Jurkat, Clone E6-1 (cell line): ENCODE measurements at places on chromosomes 3 and 15.

DNA sequence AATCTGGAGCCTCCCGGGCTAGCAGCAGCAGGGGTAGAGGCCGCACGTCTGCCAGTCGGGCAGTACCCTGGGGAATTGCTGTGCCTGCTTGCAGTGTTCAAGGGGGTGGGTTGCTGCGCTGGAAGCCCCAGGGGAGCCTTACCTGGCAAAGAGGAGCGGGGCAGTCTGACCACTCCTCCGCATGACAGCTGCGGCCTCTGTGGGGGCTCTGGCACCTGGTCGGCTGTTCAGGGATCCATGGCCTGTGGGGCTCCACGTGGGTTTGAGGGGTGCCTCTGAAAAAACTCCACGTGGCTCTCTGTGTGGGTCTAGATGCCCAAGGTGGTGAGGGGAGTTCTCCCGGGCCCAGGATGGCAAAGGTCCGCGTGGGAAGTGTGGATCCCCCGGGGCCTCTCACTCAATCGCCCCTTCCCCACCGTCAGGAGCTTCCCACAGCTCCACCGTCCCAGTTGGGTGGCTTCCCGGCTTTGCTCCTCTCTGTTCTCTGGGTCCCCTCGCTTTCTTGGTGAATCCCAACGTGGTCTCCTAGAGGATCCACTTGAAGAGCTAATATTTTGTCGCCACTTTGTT, 184.5 kb downstream of the EFHB start:
- no peak for DNase-seq

DNA sequence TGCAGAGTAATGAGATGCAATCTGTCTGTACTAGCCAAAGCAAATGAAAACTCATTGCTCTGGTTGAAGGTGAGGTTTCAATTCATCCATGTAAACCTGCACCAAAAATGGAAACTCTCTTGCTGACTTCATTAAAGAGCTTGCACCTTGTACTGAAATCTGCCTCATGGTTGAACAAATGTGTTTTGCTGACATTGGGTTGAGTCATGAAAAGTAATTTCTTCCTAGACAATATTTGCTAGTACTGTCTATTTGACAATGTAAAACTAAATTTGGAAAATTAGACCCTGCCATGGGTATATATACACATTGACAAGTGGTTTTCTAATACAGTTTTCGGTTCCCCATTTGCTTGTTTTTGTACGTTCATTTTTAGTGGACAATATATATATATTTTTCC, 33.3 kb downstream of the RYR3 start:
- no peak for DNase-seq

DNA sequence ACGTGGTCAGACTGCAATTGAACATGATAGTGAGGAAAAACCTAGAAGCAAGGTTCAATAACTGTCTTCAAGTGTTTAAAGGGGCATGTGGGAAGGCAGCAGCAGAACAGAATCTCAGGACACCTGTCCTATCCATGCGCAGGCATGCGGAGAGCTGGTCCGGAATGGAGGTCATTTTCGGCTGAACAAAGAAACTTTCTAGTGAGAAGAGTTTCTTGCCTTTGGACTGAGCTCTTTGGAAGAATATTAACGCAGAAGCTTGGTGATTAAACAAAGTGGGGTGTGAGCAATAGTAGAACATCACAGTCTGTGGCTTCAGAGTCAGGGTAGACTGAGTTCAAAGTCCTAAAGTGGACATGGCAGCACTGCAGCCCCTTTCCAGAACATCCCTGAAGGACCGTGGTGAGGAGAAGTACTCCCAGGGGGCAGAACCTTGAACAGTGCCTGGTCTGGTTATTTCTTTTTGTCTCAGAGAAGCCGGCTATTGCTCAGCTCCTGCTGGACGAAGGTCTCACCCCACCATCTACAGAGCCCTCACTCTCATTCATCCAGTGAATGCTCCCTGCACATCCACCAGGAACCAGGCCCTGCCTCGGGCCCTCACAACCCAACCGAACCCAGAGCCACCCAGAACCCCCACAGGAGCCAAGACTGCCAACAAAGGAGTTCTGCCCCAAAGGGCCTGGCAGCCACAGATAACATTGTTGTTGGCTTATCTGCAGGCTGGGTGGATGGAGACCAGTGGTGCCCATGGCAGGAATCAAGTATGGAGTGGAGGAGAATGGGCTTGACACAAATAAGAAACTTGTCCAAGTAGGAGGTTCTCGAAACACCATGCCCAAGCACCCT, 2.8 kb upstream of the SSUH2 start:
- DNase-seq, result no peak

DNA sequence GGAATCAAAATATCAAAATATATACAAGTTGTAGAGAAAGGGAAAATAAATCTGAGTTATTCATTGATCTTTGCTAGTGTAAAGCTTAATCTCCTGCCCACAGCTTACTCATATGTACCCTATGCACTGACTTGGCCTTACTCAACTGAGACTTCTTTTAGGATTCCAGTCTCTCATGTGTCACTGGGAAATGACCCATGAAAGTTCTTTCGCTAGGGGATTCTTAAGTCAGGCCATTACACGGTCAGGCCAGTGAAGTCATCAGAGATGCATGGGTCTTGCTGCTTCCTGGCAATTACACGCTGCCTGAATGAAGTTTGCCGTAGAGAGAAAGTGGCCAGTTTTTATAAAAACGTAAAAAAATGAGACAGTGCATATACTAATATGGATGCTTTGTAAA, 20.7 kb upstream of the LPP start:
- DNase-seq, result no peak

DNA sequence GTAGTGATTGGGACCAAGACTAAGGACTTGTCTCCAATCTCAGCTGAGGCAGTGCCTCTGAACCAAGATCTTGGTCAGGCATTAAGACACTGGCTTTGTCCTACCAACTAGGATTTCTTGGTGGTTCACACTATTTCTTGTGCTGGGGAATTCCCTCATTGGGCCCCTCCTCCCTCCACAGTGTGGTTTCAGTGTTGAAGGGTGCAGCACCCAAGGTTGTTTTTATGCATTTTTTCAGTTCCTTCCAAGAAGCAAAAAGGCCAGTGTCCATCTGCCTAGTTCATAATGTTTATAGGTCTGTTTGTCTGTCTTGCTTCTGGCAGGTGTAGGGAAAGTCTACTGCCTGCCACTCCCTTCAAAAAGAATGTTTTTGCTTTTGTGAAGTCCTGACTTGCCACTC, 10.6 kb upstream of the ITPKA start:
- no peak for DNase-seq

DNA sequence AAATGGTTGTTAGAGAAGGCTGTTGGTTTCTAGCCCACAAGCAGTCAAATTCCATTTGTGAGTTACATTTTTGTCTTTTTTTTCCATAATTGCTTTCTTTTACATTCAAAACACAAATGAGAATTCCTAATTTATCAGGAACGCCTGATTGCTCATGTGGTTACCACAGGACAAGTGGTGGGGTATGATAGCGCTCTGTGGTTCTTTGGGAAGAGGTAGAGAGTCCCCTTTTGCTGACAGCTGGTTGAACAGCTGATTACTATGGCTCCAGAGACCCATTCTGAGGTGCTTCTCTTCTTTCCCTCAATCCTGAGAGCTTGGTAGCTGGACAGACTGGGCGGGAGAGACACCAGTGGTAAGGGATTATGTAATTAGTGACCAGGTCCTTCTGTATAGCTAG, 24.4 kb downstream of the CNOT10 start:
- no peak for DNase-seq

DNA sequence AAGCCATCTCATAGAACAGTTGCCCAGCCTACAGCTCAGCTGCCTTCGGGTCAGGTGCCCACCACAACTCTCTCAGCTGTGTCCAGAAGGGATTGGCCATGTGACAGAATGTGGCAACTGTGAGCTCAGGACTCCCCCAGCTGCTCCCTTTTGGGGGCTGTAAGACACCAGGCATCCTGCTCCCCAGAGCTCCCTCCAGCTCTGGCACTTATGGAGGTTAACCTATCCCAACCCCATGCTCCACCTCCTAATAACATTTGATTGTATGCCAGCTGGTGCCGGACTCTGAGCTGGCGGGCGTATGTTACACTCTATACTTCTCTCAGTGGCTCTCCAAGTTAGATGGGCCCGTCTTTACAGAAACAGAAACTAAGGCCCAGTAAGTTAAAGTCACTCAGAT, 222.8 kb downstream of the FAM43A start:
- DNase-seq, result no peak

GRCh38 chr15:45456212-45457106, 66.1 kb downstream of the SLC30A4 start:
- DNase-seq, result peak; percentile 56

- DNase-seq, result no peak
Measured at GRCh38 chr15:57738734-57739237, 32.3 kb downstream of the POLR2M start.

- DNase-seq, result no peak
Measured at GRCh38 chr15:94029495-94029894, 201.9 kb upstream of the MCTP2 start.

DNA sequence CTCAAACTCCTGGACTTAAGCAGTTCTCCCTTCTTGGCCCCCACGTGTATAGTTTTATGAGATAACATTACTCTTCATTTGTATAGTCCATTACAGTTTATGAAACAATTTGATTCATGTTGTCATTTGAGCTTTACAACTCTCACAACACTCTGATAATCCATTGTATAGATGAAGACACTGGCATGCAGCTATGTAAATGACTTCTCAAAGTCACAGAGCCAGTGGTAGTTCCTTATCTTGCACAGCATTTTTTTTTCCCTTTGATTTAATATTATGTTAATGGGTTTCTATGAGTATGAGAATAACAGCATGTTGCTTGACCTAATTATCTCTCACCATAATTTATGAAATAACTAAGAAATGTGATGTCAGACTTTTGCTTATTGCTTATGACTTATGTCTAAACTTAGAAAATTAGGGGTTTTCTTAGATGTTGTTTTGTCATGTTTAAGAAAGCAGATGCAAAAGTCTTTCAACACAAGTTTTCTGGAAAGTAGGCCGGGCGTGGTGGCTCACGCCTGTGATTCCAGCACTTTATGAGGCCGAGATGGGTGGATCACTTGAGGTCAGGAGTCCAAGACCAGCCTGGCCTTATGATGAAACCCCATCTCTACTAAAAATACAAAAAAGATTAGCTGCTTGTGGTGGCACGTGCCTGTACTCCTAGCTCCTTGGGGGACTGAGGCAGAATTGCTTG, 13.3 kb downstream of the VPS8 start:
- no peak for DNase-seq

DNA sequence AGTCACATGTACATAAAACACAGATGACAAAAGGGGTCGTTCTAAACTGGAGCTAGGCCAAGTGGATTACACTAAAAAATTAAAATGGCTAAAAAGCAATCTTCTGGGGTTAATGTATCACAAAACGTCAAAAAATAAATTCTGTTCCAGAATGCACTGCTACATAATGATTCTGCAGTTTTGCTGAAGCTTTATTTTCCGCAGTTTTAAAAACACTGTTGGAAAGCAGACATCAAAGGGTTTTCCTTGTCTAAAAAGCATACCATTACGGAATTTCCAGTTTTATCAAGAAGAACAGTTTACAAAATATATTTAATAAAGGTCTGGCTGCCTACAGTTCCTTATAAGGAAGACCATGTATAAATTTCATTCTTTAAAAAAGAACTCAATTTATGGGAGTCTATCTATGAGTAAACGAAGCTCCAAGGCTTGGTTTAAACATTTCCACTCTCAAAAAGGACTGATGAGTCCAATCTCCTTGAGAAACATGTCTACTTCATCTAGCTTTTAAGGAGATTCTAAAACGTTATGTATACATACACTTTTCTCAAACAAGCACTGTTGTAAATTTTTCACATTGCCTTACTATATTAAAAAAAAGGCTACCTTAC, 1.3 kb downstream of the DMXL2 start:
- DNase-seq, result no peak

DNA sequence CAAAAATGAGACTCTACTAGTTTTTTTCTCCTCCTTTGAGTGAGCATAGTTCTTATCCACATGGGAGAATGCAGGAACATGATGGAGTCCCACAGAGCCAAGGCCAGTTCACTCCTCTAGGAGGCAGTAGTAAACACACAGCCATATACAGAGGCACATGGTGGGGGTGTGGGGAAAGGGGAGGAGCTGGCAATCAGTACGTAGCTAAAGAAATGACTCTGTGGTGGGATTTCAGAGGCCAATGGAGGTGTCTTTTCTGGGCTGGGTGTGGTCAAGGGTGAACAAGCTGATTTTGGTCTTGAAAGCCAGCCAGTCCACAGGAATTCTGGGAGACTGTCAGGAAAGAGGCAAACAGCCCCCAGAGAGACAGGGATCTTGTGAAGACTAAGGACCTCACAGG, 6.6 kb upstream of the RAB11A start:
- peak; percentile 75 for DNase-seq

DNA sequence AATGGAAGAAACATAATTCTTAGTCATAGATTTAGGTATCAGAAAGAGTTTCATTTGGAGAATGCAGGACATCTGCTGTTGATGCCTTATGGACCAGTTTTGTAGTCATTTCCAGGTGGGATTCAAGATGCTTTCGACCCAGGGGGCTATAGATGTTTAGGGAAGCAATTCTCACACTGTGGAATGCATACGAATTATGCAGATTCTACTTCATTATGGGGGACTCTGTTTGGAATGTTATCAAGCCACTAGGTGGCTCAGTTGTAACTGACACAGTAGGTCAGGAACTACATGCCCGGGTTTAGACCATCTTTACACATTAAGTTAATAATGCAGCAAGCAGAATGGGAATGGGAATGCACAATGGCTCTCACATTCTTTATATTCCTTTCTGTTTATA, 1359.8 kb downstream of the ZPLD1 start:
- DNase-seq, result peak; percentile 10

DNA sequence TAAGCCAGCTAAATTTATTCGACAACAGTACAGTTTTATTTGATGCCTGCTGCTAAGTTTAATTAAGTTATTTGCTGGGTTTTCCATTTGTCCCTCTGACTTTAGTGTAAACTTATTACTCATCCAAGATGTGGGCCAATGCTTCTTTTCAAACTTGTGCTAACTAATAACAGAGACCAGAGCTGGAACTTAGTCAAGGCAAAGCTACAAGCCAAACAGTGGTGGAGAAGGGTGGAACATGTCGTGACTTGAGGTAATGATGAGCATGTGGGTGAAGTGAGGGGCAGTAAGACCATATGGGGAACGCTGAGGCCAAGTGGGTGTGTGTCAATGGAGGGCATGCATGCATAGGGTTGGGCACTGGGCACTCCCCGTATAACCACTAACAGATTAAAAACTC, 63.9 kb downstream of the NMD3 start:
- no peak for DNase-seq

DNA sequence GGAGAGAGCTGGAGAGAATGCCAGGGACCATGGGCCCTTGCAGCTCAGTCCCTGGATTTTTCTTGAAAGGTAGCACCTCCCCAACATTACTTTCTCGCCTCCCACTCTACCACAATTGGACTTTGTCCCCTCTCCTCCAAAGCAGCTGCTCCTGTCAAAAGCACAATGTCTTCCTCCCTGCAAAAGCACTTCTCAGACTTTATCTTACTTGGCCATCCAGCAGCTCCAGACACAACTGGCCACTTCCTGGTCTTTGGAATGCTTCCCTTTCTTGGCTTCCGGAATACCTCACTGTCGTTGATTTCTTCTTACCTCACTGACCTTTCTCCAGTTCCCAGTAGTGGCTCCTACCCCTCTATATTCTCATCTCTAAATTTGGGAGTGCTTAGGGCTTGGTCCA, 134.6 kb upstream of the PROK2 start:
- no peak for DNase-seq
